ENCODE measurements at places on chromosomes 1 and 21.

- DNase-seq = no peak
Observed at GRCh38 chr1:23792151-23792945, 1.4 kb downstream of the LYPLA2 start.

GRCh38 chr1:180206581-180206980, 23.5 kb upstream of the LHX4 start:
- no peak for DNase-seq

GRCh38 chr1:21783679-21784603, 992 bp upstream of the USP48 start:
- DNase-seq = peak; percentile 96

DNA sequence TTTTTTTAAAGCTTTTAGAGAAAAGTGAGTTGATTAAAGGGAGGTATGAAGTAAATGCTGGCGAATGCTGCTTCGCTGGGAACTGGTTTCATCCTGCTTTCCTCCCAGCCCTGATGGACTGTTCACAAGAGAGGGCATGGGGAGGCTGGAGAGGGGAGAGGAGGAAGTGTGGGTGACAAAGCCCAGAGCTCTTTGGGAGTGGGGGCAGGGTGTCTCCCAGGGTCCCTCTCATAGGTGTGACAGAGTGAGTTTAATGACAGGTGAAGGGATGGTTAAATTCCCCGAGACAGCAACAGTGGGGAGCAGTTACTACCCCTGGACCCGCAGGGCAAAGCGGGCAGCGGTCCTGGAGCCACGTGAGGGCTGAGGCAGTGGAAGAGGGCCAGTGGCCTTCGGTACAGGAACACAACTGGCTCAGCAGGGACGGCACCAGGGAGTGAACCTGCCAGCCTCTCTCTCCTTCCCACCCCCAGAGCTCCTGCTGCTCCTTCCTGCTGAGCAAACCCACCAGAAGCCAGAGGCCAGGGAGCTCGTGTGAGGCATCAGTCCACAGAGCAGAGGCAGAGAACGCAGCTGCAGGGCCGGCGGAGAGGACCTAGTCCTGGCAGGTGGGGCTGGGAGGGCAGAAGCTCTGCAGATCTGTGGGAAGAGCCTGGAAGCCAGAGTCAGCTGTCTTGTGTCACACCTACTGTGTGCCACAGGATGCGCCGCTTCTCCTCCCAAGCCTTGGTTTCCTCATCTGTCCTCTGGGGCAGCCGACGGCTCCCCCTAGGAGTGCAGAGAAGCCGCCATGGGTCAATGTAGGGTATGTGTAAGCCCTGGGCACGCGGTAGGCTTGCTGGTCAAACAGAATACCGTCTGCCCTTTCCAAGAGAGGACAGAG, 20.9 kb upstream of the LRP8 start:
- DNase-seq = no peak

GRCh38 chr1:244628789-244629188, 24.1 kb upstream of the DESI2 start:
- peak; percentile 22 for DNase-seq

- DNase-seq = no peak
Observed at GRCh38 chr1:182206626-182207239, 145.2 kb upstream of the ZNF648 start.

DNA sequence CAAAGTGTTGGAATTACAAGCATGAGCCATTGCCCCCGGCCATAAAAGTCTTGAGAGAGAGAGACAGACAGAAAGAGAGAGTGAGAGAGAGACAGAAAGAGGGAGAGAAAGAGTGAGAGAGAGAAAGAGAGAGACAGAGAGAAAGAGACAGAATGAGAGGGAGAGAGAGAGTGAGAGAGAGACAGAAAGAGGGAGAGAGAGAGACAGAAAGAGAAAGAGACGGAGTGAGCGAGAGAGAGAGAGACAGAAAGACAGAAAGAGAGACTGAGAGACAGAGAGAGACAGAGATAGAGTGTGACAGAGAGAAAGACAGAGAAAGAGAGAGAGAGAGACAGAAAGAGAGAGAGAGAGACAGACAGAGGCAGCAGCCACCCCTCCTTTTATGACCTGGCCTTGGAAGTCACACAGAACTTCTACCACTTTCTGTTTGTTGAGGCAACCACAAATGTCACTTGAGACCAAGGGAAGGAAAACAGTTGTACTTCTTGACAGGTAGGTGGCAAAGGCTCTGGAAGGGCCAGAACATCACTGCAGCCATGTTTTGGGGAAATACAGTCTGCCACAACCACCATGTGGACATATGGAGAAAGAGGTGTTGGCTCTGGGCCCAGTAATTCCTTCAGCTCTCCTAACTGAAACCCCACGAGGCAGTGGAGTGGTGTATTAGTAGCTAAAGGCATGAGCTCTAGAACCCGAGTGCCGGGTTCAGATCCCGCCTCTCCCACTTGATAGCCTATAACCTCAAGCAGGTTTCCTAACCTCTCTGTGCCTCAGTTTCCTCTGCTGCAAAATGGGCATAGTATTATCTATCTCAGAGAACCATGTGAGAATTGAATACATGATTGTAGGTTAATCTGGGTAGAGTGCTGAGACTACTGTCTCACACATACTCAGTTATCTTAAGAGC, 50.6 kb downstream of the TNFRSF8 start:
- DNase-seq = peak; percentile 12

DNA sequence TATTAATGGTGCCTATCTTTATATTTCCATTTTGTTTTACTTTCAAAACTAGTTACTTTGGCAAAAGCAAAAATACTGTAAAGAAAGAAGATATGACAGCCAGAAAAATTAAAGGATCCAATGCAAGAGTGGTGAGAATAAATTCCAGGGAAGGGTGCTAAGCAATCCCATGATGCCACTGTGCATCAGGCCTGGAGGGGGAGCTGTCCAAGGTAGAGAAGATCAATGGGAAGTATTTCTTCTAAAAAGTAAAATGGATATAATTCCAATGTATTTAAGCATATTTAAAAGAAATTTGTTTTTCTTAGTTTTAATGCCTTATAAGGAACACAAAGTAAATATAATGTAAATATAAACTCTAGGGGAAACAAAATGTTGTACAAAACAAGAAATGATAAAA, 1382.2 kb upstream of the B3GALT2 start:
- DNase-seq = peak; percentile 13

DNA sequence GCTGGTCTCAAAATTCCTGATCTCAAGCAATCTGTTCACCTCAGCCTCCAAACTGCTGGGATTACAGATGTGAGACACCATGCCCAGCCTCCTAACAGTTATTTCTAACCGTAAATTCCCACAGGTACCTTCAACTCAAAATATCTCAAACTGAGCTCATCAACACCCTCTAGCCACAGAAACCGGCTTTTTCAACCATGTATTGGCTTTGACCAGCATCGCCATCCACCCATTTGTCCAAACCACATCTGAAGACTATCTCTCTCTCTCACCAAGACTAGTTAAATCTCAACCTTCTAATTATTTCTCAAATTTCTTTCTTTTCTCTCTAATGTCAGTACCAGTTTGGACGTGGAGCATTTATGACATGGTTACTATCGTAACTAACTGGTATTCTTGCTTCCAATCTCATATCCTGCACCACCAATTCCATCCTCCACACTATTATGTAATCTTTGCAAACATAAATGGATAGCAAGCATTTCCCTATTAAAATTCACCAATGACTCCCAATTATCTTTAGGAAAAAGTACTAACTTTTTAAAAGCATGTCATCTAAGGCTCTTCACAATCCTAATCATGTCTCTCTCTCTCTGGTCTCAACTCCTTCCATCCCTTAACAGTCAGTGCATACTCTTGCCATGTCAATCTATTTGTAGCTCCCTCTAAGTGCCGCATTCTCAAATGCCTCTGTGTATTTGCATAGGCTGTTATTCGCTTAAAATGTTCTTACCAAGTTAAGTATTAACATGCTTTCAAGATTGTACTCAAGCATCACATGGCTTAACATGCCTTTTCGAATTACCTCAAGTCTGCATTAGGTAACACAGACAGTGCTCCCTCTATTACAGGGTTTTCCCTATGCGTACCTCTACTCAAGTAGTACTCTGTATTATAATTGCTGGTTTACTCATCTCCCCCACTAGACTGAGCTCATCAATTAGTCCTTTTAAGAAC, 18.1 kb downstream of the RSBN1 start:
- DNase-seq = no peak

DNA sequence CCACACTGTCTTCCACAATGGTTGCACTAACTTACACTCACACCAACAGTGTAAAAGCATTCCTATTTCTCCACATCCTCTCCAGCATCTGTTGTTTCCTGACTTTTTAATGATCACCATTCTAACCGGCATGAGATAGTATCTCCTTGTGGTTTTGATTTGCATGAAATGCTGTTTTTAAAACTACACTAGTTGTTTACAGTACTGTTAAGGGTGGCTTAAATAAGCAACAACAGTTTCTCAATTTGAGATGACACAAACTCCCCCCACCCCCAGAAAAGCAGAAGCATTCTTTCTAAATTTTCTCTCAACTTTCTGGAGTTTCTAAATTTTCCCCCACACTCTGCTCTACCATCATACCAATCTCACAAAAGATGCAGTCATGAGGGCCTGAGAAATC, 7.1 kb upstream of the SLAMF7 start:
- no peak for DNase-seq

DNA sequence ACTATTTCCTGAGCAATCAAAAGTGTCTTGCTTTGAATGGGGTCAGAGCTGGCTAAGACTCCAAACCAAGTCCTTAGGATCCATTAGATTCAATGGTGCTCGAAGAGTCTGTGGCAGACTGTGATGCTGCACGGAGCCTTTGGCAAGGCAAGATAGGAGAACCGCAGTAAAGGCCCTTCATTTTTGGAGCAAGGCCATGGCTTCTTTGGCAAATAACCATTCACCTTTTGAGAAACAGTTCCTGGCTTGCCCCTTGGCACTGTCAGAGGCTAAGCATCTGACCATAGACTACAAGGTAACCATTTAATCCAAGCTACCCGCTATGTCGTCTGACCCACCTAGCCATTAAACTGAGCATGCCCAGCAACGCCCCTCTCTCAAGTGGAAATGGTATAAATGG, 45.2 kb downstream of the EDN2 start:
- no peak for DNase-seq

DNA sequence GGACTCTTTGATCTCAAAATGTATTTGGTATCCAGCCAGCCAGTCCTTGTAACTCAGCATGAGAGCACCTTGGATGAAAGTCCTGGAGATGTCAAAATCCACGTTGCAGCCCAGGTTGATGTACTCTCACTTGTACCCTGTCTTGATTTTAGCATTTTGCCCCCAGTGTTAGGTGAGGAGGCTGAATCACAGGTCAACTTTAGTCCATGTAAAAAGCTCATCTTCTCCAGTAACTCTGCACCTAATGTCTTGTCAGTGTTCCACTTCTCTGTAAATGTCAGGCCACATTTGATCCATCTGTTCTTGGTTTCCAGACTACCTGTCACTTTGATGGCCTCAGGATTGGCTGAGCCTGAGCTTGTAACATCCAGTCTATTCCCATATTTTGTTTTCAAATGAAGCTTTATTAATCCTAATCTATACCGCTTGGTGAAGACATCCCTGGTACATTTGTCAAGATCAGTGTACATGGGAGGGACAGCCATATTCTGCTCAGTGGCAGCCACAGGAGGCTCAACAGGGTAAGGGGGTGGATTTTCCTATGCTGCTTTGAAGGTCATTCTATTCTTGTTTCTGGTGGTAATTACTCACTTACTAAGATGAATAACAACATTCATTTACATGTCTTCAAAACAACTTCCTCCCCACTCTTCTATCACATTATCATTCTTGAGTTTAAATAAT, 24.1 kb upstream of the FCRL3 start:
- DNase-seq = no peak

DNA sequence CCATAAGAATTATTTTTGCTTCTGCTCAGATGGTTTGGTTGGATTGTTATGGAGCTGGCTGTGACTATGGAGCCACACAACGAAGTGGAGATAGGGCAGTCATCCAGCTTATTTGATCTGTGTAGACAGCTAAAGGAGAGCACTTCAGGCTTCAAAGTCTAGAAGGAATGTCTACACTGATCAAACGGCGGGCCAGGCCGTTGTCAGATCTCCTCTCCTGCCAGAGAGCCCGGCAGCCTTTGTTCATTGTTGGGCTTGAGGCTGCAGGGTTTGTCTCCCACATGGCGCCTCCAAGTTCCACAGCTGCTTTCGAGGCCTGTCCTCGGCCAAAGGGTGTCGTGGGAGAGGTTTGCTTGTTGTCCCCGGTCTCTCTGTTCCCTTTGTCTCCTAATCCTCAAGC, 2.8 kb upstream of the STMN1 start:
- DNase-seq = no peak
